Germinal center (tissue), 1 donor: ENCODE measurements at places on chromosomes 2 and 18.

- no peak for DNase-seq
Measured at GRCh38 chr2:231364961-231365810, 30.3 kb upstream of the B3GNT7 start.

- no peak for DNase-seq
Measured at GRCh38 chr2:174779361-174779928, 15.2 kb upstream of the CHRNA1 start.

- DNase-seq, result no peak
Measured at GRCh38 chr2:186042207-186043028, 303.8 kb downstream of the FSIP2 start.

- DNase-seq, result no peak
Measured at GRCh38 chr2:111231532-111232252, 111.0 kb downstream of the BCL2L11 start.

GRCh38 chr2:120465012-120465700 is 119.2 kb downstream of the INHBB start:
- DNase-seq, result no peak

- no peak for DNase-seq
Measured at GRCh38 chr2:11830708-11831301, 84.4 kb downstream of the LPIN1 start.

DNA sequence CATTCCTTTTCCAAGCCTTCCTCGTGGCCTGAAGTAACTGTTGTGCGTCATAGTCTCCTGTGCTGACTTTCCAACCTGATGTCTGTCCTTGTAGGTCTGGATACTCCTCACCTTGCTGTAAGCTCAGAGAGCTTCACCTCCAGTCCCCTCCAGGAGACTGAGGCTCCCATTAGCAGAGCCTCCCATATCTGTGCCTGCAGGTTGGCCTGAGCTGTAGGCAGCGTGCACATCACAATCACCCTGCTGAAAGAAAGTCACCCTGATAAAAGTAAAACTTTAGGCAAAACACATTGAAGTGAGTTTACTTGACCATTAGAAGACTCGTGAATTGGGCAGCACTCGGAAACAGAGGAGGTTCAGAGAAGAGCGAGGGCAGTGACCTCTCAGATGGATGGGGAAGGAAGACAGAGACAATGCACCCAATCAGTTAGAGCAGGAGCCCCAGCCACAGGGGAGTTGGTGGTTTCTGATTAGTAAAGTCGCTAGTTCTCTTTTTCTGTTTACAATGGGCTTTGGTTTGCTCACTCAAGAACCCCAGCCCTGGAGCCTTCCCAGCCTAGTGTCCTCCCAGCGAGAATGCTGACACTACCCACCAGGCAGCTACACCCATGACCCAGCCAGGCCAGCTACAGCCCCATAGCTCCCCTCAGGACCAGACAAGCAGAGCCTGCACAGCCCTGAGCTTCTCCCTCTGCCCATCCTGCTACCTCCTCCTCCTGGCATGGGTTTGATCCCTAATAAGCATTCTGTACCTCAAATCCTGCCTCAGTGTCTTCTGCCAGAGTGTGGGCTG is 12.1 kb upstream of the TPO start:
- DNase-seq, result no peak

GRCh38 chr2:35522450-35522849 is 833.1 kb upstream of the CRIM1 start:
- DNase-seq, result no peak

GRCh38 chr2:98713332-98714015 is 17.5 kb downstream of the MGAT4A start:
- no peak for DNase-seq
